Vagina (tissue), 2 donors: ENCODE measurements at places on chromosomes 6 and 20.

DNA sequence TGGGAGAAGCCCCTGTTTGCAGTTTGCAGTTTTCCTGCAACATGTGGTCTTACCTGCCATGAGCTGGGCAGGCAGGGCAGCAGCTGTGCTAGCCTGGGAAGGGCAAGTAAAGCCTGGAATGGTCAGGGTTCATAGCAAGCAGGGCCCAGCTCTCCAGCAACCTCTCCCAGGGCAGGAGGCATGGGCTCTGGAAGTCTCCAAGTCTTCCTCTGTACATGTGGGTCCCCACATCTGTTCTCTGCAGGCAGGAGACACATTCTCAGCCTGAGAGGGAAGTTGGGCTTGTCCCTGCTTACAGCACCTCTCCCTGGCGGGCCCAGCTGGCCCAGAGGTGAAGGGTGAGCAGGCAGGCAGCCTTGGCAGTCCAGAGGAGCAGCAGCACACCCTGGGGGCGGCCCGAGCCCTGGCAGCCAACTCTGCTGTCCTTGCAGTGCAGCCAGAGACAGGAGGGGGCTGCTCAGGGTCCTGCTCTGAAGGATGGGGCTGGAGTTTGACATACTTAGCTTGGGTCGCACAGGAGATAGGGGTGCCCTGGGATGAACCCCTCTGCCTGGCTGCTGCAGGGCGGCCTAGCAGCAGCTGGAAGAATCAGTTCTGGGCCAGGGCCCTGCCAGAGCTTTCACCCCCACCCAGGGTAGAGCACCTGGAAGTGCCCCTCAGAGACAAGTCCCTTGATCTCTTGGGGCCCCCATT, 176.0 kb downstream of the MRPL14 start:
- DNase-seq, result peak; percentile 79

- no peak for DNase-seq
Measured at GRCh38 chr6:100880149-100880852, 828 bp downstream of the ASCC3 start.

DNA sequence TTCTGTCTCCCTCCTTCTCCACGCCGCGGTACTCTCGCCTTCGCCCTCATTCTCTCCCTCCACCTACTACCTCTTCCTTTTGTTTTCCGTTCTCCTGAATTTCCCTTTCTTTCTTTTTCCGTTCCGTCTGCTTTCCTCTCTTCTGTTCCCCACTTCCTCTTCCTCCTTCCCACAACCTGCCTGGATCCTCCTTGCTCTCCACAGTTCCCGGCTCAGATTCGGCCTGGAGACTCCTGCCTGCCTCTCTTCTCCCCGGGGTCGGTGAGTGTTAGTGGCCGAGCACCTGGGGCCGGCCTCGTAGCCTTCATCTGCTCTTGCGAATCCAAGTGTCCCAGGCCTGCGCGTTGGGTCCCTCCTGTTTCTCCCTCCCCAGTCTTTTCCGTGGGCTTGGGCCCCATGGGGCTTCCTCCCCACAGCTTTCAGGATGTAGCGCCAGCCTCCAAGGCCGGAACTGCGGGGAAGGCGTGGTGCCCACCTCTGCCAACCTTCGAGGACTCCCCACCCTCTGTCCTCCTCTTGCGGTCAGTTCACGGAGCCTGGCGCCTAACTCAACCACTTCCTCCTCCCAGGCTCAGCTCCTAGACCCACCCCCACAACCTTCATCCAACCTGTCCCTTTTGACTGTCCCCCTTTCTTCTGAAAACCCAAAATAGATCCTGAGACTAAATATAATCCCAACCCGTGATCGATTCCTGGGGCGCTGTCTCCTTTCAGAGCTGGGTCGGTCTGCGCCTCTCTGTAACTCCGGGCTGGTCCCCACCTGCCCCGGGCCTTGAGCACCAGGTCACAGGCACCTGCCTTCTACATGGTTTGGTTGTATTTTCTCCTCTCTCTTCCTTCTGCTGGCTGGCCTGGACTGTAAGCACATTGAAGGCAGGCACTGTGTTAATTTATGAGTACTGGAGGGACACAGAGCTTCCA, 6.8 kb downstream of the NRN1 start:
- no peak for DNase-seq

- DNase-seq, result peak; percentile 97
Measured at GRCh38 chr6:42050297-42051267, at the start of gene TAF8. Gene TAF8, plus strand, starts transcription at chr6:42050524. Its CDS starts 18 bp downstream, at chr6:42050542.

DNA sequence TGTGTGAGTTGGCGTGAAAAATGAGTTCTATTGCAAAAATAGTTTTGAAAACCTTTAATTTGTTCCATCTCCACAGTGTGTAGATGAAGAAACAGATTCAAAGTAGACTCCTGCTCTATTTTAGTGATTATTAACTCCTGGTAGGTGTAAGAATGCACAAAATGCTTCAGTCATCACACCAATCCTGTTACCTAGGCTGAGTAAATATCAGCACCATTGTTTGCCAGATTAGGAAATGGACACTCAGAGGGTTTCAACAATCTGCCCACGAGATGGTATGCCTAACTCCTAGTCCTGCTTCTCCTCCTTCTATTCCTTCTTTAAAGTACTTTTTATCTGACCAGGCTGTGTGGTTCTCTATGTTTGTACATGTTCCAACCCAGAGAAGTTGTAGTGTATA, 108.9 kb upstream of the AHI1 start:
- DNase-seq, result no peak

GRCh38 chr20:17543531-17544131, 12.5 kb upstream of the BFSP1 start:
- no peak for DNase-seq
